Heart left ventricle (tissue), 16 donors: ENCODE measurements at places on chromosomes 1 and 21. TPM values are rescaled to one million over a fixed set of nuclear protein-coding genes. Genes with fewer than 3 reads are reported as not detected.

DNA sequence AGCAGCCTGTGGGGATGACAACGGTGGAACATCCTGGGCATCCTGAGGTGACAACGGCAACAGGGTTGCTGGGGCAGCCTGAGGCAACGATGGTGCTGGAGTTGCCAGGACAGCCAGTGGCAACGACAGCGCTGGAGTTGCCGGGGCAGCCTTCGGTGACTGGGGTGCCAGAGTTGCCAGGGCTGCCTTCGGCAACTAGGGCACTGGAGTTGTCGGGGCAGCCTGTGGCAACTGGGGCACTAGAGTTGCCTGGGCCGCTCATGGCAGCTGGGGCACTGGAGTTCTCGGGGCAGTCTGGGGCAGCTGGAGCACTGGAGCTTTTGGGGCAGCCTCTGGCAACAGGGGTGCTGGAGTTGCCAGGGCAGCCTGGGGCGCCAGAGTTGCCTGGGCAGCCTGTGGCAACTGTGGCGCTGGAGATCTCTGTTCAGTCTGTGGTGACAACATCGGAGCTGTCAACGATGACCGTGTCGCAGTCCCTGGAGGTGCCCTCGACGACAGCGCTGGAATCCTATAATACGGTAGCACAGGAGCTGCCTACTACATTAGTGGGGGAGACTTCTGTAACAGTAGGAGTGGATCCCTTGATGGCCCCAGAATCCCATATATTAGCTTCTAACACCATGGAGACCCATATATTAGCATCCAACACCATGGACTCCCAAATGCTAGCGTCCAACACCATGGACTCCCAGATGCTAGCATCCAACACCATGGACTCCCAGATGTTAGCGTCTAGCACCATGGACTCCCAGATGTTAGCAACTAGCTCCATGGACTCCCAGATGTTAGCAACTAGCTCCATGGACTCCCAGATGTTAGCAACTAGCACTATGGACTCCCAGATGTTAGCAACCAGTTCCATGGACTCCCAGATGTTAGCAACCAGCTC lies 8.2 kb downstream of the SON start:
- H3K27me3 ChIP-seq, result no peaks in the 10 kb centered on the region
- DNase-seq, result no peak
- no peak overlapping the region for H3K4me3 ChIP-seq
- H3K4me1 ChIP-seq, result peaks cover 23% of the 10 kb centered on the region
- no peak overlapping the region for H3K27ac ChIP-seq

PTPN22 gene
- polyA plus RNA-seq, result 0.21 TPM

- no peaks in the 10 kb centered on the region for H3K27me3 ChIP-seq
- no peaks in the 10 kb centered on the region for H3K4me1 ChIP-seq
- H3K27ac ChIP-seq, result no peak overlapping the region
- no peaks in the 10 kb centered on the region for H3K36me3 ChIP-seq
Observed at GRCh38 chr1:206588492-206588891, 23.8 kb downstream of the EIF2D start.

- peaks cover 6% of the 10 kb centered on the region for H3K4me1 ChIP-seq
- H3K4me3 ChIP-seq, result no peak overlapping the region
- peak overlapping the region; percentile 17 for H3K27ac ChIP-seq
- H3K27me3 ChIP-seq, result no peaks in the 10 kb centered on the region
Observed at GRCh38 chr1:119080586-119080985, 59.9 kb downstream of the WARS2 start.

SELE gene
- 2.4 TPM for polyA plus RNA-seq
